ENCODE measurements at places on chromosomes 1 and 21. TPM values are rescaled to one million over a fixed set of nuclear protein-coding genes. Genes with fewer than 3 reads are reported as not detected.
A peak's percentile ranks its signal among the peaks of the same experiment; 100 is the strongest.

CFAP410 gene
- total RNA-seq: 49.1 TPM

DNA sequence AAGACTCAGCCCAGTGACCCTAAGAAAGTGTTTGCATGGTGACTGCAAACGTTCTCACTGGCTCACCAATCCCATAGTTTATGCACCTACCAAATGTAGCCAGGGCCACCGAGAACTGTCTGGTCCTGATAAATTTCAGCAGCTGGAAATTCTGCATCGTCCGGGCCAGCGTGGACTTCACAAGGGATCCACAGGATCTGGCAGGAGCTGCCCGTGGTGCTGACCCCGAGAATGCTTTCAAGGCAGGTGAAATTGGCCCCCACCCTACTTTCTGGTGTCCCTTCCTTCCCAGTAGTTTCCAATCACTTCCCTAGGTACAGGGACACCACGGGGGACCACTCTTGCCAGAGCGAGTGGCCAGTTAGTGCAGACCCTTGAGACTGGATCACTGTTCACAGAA, 26.2 kb downstream of the UBASH3A start:
- no peaks in the 10 kb centered on the region for H3K27me3 ChIP-seq
- peaks cover 23% of the 10 kb centered on the region for H3K4me1 ChIP-seq
- H3K4me3 ChIP-seq: no peak overlapping the region
- H3K27ac ChIP-seq: no peak overlapping the region

DNA sequence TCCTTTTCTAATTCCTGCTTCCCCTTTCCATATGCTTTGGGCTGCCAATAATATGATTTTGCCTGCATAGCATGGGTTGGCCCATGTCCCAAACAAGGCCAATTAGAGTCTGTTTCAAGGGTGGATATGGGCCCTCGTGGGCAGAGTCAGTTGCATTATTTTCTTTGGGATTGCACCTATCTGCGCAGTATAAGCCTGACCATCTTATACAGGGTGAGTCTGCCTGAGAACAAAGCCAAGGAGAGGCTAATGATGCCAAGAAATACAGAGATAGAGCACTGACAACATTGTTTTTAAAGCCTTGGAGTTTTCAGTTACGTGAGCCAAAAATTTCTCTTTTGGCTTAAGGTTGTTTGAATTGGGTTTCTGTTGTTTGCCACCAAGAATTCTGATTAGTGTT, 18.6 kb downstream of the OVAAL start:
- no peak overlapping the region for H3K4me3 ChIP-seq
- no peak overlapping the region for H3K27ac ChIP-seq
- no peaks in the 10 kb centered on the region for H3K36me3 ChIP-seq
- DNase-seq: no peak
- peaks cover 6% of the 10 kb centered on the region for H3K27me3 ChIP-seq
- H3K4me1 ChIP-seq: no peaks in the 10 kb centered on the region

GRCh38 chr1:40232444-40232843, 15.3 kb upstream of the TMCO2 start:
- H3K4me3 ChIP-seq: peak overlapping the region; percentile 27
- peaks cover 41% of the 10 kb centered on the region for H3K36me3 ChIP-seq
- peak; percentile 95 for DNase-seq
- no peaks in the 10 kb centered on the region for H3K27me3 ChIP-seq
- peaks cover 15% of the 10 kb centered on the region for H3K4me1 ChIP-seq
- peak overlapping the region; percentile 37 for H3K27ac ChIP-seq

DNA sequence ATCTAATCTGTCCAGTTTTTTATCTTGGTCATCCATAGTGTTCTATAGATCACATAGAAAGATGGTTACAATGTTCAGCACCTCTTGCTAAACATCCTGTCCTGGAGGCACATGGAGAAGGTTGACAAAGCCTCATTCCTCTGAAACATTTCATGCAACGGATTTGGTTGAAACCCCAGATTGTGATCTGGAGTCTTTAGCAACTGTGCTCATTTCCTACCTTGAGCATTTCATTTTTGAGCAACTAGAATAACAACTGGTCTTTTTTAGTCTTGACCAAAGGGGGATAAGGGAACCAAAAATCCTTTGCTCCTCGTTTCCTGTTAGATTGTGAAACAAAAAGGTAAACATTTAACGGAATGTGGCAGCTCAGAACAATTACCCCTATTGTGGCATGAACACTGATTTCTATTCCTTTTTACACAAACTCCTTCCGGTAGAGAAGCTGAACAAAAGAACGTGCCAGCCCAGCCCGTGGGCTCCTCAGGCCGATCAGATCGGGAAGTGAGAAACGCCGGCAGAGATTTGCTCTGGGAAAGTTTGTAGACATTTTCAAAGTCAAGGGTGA, 94.7 kb upstream of the ERRFI1 start:
- DNase-seq: no peak
- H3K4me3 ChIP-seq: no peak overlapping the region
- no peaks in the 10 kb centered on the region for H3K36me3 ChIP-seq
- H3K27me3 ChIP-seq: no peaks in the 10 kb centered on the region

DNA sequence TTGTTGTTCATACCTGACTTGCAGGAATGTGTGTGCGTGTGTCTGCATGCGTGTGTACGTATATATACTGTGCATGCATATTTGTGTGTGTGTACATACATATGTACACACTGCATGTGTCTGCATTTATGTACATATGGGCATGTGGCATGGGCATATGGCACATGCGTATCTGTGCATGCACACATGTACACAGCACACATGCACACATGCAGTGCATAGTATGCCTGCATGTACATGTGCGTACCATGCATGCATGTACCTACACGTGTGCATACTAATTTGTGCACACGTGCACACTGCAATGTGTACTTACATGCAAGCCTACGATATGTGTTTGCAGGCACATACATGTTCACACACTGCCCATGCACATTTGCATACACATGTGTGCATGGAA, 43.9 kb downstream of the GALNT2 start:
- no peaks in the 10 kb centered on the region for H3K27me3 ChIP-seq
- H3K4me1 ChIP-seq: peaks cover 9% of the 10 kb centered on the region
- H3K36me3 ChIP-seq: peaks cover 4% of the 10 kb centered on the region
- H3K4me3 ChIP-seq: no peak overlapping the region
- no peak for DNase-seq

GRCh38 chr1:99806882-99807281, 40.4 kb upstream of the FRRS1 start:
- peaks cover 26% of the 10 kb centered on the region for H3K27me3 ChIP-seq
- H3K27ac ChIP-seq: no peak overlapping the region
- no peaks in the 10 kb centered on the region for H3K36me3 ChIP-seq
- DNase-seq: no peak
- H3K4me3 ChIP-seq: no peak overlapping the region

GRCh38 chr1:32400876-32401631, 6.8 kb upstream of the BSDC1 start:
- no peaks in the 10 kb centered on the region for H3K36me3 ChIP-seq
- peak; percentile 42 for DNase-seq
- H3K4me3 ChIP-seq: no peak overlapping the region
- H3K27me3 ChIP-seq: no peaks in the 10 kb centered on the region

GRCh38 chr1:180652792-180653191, 21.0 kb downstream of the XPR1 start:
- H3K4me3 ChIP-seq: no peak overlapping the region
- no peak for DNase-seq
- H3K36me3 ChIP-seq: no peaks in the 10 kb centered on the region
- no peak overlapping the region for H3K27ac ChIP-seq
- H3K4me1 ChIP-seq: no peaks in the 10 kb centered on the region

FALEC gene
- total RNA-seq: not detected

GRCh38 chr1:153360190-153360589, 2.5 kb downstream of the S100A9 start:
- H3K27ac ChIP-seq: no peak overlapping the region
- peaks cover 6% of the 10 kb centered on the region for H3K4me1 ChIP-seq
- no peak overlapping the region for H3K4me3 ChIP-seq
- no peak for DNase-seq

RHBDL2 gene
- not detected for total RNA-seq

GRCh38 chr1:183989078-183989577, 48.4 kb downstream of the COLGALT2 start:
- H3K27me3 ChIP-seq: peaks cover 2% of the 10 kb centered on the region
- H3K4me1 ChIP-seq: no peaks in the 10 kb centered on the region
- no peak overlapping the region for H3K4me3 ChIP-seq
- H3K36me3 ChIP-seq: no peaks in the 10 kb centered on the region

DNA sequence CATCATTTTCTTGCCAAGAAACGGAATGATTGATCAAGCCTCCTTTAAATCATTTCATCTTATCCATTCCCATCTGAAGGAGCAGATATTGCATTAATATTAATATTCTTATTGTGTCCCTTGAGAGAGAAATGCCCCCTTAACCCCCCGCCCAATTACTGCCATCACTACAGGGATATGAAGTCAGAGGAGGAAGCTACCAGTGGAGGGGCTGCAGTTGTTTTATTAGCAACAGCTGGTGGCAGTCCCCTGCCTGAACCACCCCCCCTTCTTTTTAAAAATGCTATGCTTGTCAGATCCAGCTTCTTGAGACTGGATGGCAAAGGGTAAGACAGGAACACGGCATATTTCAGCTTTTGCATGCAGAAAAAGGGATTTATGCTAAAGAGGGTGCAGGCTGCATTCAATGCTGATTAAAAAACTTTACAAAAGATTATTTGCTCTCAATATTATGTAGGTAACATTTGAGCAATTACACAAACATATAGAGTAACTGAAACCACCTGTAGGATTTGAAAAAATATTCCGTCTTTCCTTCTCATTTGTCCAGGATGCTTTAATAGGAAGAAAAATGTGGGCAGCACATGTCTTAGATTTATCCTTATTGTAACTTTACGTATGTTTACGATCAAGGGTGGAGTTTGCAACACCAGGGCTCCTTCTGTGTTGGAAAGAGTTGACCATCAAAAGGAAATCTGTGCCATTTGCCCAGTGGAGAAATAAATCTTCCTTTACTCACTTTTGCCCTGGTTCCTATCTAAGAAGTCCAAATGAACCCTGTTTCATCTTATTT, 77.7 kb downstream of the ZBTB18 start:
- H3K4me3 ChIP-seq: no peak overlapping the region
- H3K27me3 ChIP-seq: peaks cover 8% of the 10 kb centered on the region
- no peak overlapping the region for H3K27ac ChIP-seq
- H3K4me1 ChIP-seq: no peaks in the 10 kb centered on the region
- DNase-seq: no peak
- no peaks in the 10 kb centered on the region for H3K36me3 ChIP-seq

SLC44A3 gene
- total RNA-seq: not detected

RIPPLY3 gene
- total RNA-seq: not detected

Measured in CD4-positive, CD25-positive, alpha-beta regulatory T cell (primary cell).